Activated CD4-positive, alpha-beta T cell treated with anti-CD3 and anti-CD28 coated beads for 4 hours (primary cell): ENCODE measurements at places on chromosomes 16 and 17.

DNA sequence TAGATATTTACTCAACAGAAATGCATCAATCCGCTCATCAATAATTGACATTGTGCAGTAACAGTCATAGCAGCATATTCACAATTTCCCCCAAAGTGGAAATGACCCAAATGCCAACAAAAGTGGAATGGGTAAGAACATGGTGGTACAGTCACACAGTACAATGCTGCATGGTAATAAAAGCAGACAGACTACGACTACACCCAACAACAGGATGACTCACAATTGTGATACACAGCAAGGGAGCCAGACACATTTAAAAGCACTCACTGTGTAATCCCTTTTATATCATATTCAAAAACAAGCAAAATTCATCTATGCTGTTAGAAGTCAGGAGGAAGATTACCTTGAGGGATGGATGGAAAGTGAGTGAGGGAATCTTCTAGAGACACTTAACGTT, 76.5 kb upstream of the NUDT7 start:
- no peak for DNase-seq

- DNase-seq = no peak
These were observed 21.5 kb downstream of the TMEM235 start for GRCh38 chr17:78252701-78253635.

DNA sequence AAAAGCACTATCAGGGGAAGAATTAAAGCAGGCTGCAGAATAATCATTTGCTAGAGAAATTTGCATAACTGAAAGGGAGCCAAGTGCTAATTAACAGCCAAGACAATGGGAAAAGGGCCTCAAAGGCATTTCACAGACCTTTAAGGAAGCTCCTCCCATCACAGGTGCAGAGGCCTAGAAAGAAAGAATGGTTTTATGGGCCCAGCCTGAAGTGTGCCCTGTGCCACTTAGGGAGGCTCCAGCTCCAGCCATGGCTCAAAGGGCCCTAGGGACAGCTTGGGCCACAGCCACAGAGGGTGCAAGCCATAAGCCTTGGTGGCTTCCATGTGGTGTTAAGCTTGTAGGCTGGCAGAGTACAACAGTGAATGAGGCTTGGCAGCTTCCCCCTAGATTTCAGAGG, 50.1 kb downstream of the RNF112 start:
- no peak for DNase-seq

GRCh38 chr17:10126276-10126615, 72.2 kb downstream of the GAS7 start:
- no peak for DNase-seq

- DNase-seq = no peak
These were observed at the start of gene TVP23A for GRCh38 chr16:10817963-10818941. TSS of gene TVP23A (minus strand) at chr16:10818794. CDS start at chr16:10818493, 301 bp downstream.

- no peak for DNase-seq
These were observed 150.1 kb upstream of the CDH11 start for GRCh38 chr16:65271996-65272395.

GRCh38 chr16:38941-39892, 14.2 kb downstream of the POLR3K start:
- DNase-seq = peak; percentile 18

DNA sequence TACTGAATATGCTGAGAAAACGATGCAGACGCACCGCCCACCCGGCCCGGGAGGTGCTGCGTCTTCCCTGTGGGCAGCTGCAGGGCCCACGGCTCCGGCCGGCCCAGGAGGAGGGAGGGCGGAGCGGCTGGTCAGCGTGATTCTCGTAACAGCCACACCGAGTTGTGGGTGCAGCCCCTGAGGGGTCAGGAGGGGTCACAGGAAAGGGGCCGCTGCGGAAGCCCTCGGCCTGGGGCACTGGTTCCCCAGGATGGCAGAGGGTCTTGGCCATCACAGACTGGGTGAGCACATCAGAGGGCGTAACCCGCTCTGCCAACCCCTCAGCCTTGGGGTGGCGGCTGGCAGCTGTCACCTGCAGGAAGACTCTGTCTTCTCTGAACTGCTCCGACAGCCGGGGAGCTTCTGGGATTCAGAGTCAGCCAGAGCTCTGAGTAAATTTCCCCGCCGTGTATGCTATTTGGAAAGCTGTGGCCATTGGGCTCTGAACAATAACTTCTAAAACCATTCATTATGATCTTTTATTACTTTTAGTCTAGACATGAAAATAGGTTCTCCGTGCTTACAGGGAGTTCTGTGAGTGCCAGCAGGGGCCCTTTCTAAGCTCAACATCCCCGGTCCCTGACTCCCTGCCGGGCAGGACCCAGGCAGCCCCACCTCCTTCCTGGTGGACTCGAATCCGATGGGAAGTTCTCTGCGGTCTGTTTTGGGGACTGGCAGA, 87.4 kb upstream of the CHMP6 start:
- DNase-seq = no peak

DNA sequence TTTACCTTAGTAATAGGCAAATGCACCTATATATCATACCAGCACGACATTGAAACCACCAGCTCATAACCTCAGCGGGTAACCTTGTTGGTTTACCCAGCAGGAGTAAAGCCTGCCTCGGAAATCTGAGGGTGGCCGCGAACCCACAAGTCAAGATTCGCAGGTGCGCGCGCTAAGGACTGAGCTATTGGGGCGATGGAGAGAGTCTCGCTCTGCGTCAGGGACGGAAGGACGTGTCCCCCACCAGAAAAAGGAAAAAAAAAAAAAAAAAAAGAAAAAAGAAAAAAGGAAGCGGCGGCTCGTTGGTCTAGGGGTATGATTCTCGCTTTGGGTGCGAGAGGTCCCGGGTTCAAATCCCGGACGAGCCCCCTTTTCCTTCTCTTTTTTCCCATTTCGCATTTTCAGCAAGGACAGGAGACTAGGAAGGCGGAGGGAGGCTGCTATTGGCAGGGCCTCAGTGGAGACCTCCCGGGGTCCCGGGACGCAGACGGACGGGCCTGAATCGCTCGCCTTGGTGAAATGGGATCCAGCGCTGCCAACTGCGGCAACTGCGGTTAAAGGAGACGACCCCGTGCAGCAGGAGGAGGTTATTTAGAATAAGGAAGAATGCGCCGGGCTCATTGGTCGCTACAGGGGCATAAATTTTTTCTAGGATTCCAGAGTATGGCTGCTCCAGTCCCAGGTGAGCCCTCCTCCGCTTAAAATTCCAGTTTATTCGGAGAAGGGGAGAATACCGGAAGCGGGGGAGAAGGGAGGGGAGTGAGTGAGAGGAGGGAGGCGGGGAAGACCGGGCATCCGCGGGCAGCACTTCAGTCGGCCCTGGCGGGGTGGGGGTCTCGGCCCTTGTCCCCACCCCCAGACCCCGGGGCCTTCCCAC, at the start of gene OR1F1:
OR1F1 (plus strand) TSS at position 407 of the 877 bp plus-strand sequence.
- peak; percentile 35 for DNase-seq

DNA sequence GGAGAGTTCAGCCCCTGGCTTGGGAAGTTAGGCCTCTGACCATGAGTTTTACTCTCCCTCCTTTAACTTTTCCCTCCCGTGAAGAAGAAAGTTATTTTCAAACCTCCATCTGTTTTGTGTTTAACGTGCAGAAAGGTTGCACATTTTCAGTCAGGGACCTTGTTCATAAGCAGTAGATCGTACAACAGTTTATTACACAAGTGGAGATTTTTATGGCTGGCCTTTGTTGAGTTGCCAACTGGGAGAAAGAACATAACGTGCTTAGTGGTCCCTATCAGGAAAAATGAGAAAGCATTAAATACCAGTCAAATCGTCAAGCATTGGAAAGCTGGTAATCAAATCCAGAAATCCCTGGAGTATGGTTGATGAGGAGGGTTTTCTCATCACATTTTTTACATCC, 117.9 kb upstream of the MYOCD start:
- no peak for DNase-seq

- no peak for DNase-seq
These were observed 28.0 kb downstream of the AP1G1 start for GRCh38 chr16:71780521-71781089.

- DNase-seq = no peak
These were observed 1.1 kb downstream of the GLIS2 start for GRCh38 chr16:4316864-4317531.

DNA sequence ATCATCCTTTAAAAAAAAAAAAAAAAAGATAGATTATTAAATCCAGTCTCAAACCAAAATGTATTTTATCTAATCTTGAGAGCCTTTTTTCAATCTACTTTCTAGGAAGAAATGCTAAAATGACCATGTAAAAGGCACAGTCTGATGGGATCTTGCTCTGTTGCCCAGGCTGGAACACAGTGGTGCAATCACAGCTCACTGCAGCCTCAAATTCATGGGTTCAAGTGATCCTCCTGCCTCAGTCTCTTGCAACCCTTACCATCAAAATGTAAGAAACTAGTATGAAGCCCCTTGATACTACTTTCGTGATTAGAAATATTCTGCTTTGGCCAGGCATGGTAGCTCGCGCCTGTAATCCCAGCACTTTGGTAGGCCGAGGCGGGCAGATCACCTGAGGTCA, 70.8 kb downstream of the HELZ start:
- no peak for DNase-seq

GRCh38 chr17:4735876-4736651, 3.6 kb upstream of the ZMYND15 start:
- no peak for DNase-seq

DNA sequence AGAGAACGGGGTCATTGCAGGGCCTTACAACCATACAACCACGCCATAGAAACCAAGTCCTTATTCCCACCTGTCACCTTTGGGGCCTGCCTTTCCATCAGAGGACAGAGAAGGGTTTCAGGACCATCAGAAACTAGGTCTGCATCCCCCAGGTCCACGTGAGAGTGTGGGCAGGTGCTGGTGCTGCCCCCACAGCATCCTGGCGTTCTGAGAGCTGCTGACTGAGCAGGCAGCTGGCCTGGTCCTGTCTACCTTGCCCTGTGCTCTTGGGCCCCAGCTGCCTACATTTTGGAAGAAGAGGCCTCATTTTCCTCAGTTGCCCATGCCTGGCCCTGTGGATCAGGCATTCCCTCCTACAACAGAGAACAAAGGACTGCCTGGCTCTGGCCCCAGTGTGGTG, 21.6 kb downstream of the ZNF276 start:
- no peak for DNase-seq

DNA sequence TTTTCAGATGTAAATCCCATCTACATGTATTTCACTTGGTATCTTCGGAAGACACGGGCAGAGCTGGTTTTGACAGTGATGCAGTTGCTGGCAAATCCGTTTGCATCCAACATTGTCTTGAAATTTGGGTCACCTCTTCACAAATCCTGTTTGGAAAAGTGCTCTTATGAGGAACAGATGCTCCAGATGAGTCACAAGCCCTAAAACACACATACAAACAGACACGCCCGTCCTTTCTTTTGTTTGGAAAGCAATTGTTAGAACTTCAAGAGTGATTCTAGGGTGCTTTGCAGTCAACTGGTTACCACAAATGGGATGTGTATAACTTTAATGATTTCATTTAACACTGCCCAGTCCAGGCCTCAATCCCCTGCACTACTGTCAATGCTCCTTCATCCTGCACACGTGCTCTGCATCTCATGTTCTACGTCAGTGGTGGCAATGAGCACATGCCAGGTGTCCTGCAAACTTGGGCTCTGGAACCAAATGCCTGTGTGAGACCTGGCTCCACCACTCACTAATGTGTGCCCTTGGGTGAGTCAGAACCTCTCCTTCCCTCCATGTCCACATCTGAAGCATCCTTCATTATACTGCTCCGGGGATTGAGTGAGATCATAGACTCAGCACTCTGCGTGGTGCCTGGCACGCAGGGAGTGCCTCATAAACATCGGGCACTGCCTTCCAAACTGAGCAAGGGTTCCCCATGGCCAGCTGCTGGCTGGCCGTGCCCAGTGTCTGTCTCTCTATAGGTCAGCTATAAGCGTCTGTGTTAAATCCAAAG, 19.3 kb upstream of the FOXF1 start:
- DNase-seq = no peak

GRCh38 chr17:44137891-44138709, 3.6 kb upstream of the HROB start:
- peak; percentile 73 for DNase-seq

- peak; percentile 87 for DNase-seq
These were observed 2.6 kb upstream of the PITPNC1 start for GRCh38 chr17:67374329-67375053.

DNA sequence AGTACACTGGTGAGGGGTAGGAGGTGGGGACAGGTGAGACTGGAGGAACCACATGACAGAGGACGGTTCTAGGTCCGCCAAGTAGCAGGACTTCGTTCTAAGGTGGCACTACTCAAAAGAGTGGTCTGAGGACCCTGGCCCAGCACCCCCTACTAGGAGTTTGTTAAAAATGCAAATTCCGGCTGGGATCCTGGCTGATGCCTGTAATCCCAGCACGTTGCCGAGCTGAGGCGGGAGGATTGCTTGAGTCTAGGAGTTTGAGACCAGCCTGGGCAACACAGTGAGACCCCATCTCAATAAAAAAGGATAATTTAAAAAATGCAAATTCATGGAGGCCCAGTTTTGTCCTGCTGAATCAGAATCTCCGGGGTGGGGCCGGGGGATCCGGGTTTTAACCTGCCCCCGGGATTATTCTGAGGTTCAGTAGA, 59.1 kb downstream of the WSB1 start:
- no peak for DNase-seq

DNA sequence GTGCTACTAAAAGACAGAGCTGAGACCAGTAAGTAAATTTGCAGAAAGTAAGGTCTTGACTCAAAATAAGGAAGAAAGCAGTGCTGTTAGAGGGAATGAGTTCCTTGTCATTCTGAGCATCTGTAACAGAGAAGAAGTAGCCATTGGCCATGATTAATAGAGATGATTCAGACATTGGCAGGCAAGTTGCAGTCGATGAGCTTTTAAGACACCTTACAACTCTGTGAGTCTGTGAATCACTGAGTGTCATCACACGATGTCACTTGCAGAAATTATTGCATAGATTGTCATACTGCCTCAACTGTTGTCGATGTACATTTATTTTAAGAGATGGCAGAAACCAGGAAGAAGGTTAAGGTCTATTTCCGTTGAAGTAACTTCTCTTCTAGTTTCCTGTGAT, 201.1 kb upstream of the CDH13 start:
- no peak for DNase-seq

GRCh38 chr17:30130121-30130520, 13.5 kb downstream of the NSRP1 start:
- no peak for DNase-seq

DNA sequence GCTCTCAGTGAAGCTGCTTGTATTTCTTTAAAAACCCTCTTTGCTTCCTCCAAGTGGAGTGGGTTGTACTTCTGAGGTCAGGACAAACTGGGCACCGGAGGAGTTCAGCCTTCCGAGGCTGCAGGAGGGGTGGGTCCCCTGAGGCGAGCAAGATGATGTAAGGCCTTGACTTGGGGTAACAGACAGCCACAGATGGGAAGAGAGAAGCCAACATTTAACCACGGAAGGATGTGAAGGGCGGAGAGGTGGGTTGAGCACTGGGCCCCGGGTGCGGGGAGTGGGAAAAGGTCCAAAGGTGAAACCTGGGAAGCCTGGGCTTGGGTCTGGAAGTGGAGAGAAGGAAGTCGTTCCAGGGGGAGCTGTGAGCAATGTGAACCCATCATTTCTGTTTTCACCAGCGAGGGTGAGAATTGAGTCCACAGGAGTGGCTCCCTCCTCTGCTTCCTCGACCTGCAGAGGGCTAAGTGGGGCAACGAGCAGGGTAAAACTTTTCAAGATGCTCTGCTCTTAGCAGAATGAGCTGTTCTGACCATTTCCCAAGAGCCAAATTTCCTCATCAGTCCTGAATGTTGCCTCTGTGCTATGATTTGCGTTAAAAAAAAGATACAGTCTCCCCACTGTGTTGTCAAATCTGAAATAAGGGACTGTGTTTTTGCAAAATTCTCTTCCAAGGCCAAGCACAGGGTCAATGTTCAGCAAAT, 137.7 kb upstream of the CRHR1 start:
- no peak for DNase-seq
